ENCODE measurements at places on chromosomes 3 and 15.

DNA sequence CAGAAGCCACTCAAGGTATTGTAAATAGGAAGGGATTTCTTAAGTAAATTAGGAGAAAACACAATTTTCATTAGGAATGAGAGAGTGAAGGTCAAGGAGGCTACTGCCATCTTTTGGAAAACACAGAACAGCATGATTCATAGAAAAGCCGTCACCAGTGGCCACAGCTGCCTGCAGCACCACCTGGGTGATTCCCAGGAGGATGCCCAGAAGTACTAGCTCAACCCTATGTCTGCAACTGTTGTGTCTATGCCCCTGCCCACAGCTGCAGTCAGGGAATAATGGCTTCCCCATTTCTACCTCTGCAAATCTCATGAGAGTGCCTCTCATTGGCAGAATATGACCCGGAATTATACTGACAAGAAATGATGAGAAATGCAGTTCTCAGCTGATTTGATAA lies 300.0 kb downstream of the IGSF11 start:
- no peak for ATAC-seq

- ATAC-seq: peak; percentile 8
These were observed 757 bp upstream of the DIPK2A start for GRCh38 chr3:143970773-143971358.

DNA sequence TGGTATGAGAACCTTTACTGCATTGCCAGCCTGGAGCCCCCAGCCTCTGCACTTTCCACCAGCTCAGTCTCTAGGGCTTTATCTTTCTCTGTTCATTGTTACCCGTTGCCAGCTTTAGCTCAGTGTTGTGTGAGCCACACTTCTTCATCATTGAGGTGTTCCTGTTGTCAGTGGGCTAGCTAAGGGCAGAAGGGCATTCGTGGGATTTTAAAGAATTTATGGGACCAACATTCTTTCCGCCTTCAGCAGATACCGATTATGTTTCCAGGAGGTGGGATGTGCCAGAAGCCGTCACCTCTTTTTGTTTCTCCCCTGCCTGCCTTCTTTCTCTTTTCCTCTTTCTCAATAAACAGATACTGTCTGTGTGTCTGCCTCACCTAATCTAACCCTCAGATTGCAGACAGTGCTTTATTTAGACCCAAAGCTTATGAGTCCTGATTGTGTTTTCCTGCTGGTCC lies 64.5 kb downstream of the PGPEP1L start:
- ATAC-seq: no peak

DNA sequence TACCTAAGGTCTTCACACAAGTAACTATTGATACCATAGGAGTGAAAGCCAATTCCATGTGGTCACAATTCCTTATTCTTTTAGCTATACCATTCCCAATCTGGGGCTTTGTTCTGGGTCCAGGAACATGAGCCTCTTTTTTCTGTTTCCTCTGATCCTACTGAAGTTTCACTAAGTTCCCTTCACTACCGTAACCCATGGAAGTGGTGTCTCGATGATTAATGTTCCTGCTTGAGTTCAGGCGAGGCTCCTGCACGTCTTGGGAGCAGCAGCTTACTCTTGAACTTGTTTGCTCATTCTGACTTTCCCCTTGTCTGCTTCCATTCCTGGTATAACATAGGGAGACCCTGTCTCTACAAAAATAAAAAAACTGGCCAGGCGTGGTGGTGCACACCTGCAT lies 23.6 kb downstream of the ZNF592 start:
- ATAC-seq: no peak

DNA sequence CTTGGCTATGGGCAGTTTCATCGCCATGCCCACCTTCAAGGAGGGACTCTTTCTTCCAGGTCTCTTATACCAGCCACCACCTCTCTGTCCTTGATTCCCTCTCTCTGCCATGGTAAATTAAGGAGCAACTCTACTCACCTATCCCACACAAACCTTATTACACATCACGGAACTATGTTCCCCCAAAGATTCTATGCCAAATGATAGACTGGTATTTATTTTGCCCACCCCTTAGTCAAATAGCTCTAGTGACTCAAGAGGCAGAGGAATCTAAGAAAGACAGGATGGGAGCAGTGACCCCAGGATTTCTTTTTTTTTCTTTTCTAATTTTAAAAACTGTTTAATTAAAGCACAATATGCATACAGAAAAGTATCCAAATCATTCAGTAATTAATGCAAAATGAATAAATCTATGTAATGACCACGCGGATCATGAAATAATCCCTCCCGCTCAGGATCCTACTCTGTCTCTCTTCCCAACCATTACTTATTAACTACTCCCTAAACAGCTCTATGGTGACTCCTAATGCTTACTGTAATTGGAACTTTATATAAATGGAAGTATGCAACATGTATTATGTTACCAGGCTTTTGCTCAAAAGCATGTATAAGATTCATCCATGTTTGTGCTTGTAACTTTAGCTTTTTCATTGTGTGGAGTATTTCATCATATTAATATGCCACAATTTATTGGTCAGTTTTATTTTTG lies 410.8 kb upstream of the RASGRP1 start:
- no peak for ATAC-seq

DNA sequence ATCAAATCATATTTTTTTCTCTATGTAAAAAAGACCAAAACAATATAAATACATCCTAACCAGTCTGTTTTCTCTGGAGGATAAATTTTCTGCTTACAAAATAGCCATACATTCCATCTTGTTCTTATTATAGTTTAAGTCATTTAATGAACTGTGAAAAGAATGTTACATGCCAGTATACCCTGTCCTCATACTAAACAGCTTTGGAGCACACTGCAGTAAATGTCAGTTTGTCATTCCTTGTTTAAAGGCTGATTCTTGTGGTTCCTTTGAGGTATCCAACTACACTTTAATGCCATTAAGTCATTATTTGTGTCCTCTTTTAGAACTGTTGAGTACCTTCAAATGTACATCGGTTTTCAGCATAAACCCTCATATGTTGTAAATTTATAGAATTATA lies 52.7 kb upstream of the DCBLD2 start:
- no peak for ATAC-seq

DNA sequence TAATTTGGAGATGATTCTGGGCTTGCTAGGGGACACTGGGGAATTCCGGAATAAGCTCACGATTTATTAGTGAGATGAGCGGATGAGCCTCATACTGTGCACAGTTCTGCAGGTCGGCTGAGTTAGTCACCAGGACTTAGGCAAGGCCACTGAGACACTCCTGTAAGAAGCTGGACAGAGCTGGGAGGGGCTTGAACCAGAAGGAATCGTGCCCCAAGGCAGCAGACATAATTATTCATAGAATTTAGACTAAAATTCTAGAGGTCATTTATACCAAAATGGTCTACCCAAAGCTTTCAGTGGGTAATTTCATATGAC lies 121.4 kb downstream of the VGLL4 start:
- no peak for ATAC-seq

DNA sequence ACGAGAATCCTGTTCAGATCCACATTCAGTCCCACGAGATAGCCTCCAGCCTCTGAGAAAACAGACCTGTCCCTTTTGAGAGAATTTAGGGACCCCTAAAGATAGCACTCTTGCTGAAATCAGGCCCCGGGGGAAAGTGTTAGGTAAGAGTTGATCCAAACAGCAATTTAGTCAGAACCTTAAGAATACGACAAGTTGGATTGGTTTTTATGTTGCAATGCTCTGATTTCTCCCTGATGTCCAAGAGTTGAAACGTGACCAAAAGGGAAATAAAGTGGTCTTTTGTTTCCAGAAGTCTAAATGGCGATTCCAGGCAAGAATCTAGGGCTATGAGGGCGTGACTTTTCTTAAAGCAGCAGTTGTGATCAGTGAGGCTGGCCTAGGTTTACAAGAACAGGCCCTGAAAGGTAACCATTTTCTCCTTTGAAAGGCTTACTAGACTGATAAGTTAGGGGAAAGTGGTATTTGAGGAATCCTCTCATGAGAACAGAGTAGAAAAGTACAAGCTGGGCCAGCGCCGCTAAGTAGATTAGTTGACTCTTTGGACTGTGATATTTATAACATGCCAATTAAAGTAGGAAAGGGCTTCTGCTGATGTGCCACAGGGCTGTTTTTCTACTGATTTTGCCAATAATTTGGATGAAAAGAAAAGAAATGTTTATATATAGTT lies 4.9 kb downstream of the MAN2A2 start:
- no peak for ATAC-seq

GRCh38 chr3:159488602-159489001 lies 500.0 kb upstream of the IL12A start:
- no peak for ATAC-seq

- ATAC-seq: no peak
These were observed 3.3 kb upstream of the HES1 start for GRCh38 chr3:194132465-194133286.

GRCh38 chr3:66303491-66303901 lies 82.7 kb downstream of the SLC25A26 start:
- ATAC-seq: peak; percentile 83

DNA sequence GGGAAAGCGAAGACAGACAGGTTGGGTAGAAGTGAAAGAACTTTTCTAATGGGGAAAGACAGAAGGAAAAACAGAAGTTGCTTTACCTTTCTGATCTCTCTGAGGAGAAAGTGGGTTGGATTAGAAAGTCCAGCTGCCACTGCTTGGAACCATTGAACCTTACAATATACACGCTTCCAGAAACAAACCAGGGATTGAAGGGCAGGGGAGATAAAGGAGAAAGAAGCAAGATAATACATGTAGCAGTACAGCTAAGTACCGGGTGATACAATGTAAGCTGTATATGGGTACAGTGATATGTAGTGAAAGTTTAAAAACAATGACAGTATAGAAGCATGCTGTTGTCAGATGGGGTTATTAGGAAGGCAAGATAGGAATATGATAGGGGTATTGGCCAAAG lies 684.4 kb downstream of the AGBL1 start:
- no peak for ATAC-seq

DNA sequence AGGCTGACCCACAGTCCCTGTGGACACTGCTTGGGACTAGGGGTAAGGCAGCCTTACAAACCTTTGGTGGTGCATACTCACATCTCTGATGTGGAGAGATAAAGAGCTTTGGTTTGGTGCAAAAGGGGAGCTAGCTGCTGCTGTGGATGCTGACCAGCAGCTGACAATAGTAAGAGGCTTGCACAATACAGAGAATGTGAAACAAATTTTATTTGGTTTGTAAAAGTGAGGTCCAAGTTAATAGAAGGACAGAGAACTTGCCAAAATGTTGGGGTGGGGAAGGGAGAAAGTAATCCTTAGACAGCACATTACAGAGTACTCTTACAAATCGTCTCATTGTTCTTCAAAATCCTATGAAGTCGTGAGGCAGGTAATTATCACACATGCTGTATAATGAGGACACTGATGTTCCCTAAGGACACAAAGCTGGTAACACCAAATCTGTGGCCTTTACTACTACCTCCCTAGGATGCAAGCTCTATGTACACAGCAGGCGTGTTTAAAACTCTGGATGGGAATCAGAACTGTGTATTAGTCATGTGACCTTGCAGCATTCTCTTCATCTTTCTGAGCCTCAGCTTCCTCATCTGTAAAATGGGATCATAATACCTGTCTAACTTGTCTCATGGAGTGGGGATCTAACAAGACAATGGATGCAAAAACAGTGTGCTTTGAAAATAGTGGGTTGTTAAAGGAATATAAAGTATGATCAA lies 21.6 kb downstream of the ARHGAP31 start:
- ATAC-seq: no peak

DNA sequence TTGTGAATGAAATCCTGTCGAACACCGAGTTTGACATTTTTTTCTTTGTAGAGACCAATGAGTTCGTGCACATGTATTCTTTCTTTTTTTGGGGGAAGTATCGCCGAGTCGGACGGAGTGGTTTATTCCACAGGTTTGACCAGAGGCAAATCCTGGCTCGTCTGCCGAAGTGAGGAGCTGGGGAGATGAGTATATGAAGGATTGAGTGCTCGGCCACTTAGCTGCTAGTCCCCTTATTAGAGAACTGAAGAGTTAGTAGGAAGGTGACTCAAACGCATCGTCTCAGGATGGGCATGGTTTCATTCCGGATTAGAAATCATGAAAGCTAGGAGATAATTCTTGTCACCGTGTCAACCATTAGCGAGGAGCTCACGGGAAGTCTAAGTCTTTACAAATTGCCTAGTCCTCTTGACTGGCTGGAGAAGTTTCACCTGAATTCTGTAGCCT lies 154.7 kb upstream of the GOLIM4 start:
- ATAC-seq: no peak

DNA sequence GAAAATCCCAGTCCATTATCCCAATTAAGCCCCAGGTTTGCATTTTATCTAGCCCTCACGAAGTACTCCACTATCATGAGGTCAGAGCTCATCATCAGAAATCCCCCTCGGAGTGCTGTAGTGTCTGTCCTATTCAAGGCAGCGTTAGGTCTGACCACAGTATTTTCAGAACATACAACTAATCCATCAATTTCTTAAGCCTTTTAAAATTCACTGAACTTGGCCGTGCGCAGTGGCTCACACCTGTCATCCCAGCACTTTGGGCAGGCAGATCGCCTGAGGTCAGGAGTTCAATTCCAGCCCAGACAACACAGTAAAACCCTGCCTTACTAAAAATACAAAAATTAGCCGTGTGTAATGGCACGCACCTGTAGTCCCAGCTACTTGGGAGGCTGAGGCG lies 11.9 kb downstream of the VGLL4 start:
- ATAC-seq: no peak

GRCh38 chr3:169085827-169086226 lies 577.7 kb downstream of the MECOM start:
- no peak for ATAC-seq

DNA sequence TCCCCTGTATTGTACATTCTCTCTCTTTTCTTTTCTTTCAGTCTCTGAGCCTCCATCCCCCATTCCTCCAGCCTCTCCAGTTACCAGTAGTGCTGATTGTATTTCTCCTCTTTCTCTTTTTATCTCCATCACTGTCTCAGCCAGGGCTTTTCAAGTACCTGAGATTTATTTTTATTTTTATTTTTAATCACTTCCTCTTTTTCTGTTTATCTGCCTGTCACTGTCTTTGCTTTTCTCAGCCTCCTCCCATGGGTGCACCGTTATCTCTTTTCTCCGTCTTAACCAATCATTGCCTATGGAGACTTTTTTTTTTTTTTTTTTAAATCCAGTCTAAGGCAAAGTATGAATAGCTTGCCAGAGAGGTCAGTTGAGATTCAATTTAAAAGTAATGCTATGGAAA lies 359.3 kb downstream of the GAP43 start:
- no peak for ATAC-seq

DNA sequence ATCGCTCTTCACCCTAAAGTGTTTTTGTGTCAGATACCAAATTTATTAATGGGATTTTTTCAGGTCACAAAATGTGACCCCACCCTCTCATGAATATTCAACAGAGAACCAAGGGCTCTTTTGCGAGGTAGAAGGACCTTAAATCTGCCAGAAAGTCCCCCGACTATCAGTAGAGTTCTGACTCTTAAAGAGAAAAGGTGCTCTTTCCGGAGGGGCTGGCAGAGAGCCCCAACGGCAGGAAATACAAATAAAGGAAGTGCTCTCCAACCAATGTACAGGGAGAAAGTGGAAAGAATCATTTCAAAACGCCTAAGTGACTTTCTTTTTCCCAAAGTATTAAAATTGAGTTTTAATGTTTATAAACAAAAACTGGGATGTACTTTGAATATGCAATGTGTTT lies 517.2 kb downstream of the FOXP1 start:
- ATAC-seq: peak; percentile 6

- no peak for ATAC-seq
These were observed 9.5 kb downstream of the SYNPR start for GRCh38 chr3:63287610-63288009.

- ATAC-seq: no peak
These were observed 135.1 kb downstream of the LRRC28 start for GRCh38 chr15:99386391-99386790.

- ATAC-seq: no peak
These were observed 1361.4 kb upstream of the GBE1 start for GRCh38 chr3:83122774-83123350.

GRCh38 chr3:146598535-146598934 lies 6.6 kb downstream of the PLSCR5 start:
- no peak for ATAC-seq

GRCh38 chr3:38579551-38580449 lies 69.7 kb downstream of the SCN5A start:
- ATAC-seq: no peak

All from activated CD4-positive, CD25-positive, alpha-beta regulatory T cell treated with anti-CD3 and anti-CD28 coated beads, Interleukin-2, amount 50 U/mL, for 24 hours (primary cell).